ENCODE measurements at places on chromosomes 3 and 15.

GRCh38 chr15:77607894-77608261 is 24.8 kb downstream of the LINGO1 start:
- no peak for DNase-seq

- DNase-seq, result no peak
Observed at GRCh38 chr3:194805546-194805945, 119.9 kb downstream of the FAM43A start.

- DNase-seq, result no peak
Observed at GRCh38 chr15:68391121-68391520, 40.8 kb downstream of the ITGA11 start.

GRCh38 chr3:62919784-62920465 is 44.7 kb upstream of the CADPS start:
- no peak for DNase-seq

DNA sequence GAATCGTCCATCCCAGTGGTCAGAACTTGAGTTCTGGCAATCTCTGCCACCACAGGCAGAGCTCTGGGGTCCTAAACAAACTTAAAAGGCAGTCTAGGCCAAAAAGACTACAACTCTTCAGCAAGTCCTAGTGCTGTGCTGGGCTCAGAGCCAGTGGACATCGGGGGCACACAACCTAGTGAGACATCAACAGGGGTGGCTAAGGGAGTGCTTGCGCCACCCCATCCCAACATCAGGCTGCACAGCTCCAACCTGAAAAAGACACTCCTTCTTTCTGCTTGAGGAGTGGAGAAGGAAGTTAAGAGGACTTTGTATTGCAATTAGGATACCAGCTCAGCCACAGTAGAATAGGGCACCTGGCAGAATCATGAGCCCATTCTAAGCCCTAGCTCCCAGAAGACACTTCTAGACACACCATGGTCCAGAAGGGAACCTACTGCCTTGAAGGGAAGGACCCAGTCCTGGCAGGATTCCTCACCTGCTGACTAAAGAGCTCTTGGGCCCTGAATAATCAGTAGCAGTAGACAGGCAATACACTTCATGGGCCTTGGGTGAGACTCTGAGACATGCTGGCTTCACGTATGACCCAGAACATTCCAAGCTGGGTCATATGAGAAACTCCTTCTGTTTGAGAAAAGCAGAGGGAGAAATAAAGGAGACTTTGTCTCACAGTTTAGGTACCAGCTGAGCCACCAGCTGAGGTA is 72.0 kb downstream of the TFDP2 start:
- DNase-seq, result no peak

DNA sequence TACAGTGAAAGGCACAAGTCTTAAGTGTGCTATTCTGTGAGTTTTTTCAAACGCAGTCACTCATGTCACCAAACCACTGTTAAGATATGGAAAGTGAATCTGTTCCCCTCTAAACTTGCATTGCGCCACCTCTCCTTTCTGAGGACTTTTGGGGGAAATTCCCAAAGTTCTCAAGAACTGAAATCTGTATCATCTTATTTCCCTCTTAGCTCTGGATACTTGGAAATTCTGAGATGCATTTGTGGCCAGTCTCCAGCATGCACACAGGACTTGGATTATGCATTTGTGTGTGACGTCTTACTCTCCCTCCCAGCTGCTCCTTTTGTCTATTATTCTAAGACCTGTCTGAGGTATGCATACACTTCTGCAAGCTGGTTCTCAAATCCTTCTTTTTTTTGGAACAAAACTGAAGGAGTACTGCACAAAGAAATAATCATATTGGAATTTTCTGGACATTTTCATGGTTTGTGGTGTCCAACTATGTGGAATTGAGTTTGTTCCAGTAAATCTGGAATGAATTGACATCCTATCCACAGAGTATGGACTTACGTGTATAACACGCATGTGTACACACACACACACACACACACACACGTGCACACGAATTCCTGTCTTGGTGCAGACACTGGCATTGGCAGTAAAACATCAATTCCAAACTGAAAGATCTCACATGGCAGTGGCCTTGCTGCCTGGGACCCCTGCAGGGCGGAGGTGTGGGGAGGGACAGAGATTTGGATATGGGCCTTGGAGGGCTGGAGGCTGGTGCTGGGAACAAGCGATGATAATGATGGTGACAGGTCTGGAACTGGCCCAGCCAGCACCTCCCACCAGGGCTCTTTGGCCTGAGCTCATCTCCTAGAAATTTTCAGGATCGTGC is 8.2 kb upstream of the LCTL start:
- no peak for DNase-seq

- DNase-seq, result no peak
Observed at GRCh38 chr15:52505151-52505550, 23.5 kb downstream of the MYO5A start.

DNA sequence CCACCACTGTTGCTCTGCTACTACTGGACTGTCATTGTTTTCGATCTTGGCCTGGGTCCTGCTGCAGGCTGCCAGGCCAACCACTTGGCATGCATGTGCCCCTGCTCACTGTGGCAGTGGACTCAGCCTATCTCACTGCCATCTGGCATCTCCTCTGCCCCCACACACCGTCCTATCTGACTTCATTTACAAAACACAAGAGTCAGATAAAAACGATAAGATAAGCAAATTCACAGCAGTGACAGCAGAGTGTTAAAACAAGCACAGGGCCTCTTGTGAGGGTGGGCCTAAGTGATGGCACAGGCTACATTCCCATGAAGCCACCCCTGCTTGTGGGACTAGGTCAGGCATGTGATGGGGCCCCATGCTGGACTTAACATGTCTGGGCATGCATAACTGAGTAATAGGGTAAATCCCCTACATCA is 68.1 kb downstream of the CRYGS start:
- no peak for DNase-seq

GRCh38 chr3:128480278-128480677 is 12.7 kb downstream of the GATA2 start:
- DNase-seq, result no peak

GRCh38 chr3:32316319-32316718 is 75.3 kb upstream of the CMTM7 start:
- no peak for DNase-seq

GRCh38 chr3:143040261-143040879 is 39.0 kb downstream of the U2SURP start:
- DNase-seq, result no peak

DNA sequence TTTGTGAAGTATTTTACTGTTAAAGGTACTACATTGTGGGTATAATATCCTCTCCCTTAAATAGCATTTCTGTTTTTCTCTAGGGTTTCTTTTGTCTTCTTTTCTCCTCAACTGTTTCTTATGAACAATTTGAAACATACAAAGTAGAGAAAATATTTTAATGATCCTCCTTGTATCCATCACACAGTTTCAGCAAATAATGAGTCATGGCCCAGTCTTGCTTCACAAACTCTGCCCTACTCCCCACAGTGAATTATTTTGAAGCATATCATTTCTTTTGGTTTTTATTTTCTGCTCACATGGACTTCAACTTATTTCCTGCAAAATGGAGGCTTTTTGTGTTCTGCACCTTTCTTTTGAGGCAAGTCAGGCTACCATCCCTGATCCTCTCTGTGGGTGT is 6.1 kb upstream of the SCAANT1 start:
- DNase-seq, result no peak

GRCh38 chr3:118791246-118791645 is 243.4 kb downstream of the IGSF11 start:
- no peak for DNase-seq

- DNase-seq, result no peak
Observed at GRCh38 chr3:24388611-24389010, 106.0 kb downstream of the THRB start.

GRCh38 chr15:98523912-98524662 is 124.3 kb upstream of the IGF1R start:
- DNase-seq, result no peak

DNA sequence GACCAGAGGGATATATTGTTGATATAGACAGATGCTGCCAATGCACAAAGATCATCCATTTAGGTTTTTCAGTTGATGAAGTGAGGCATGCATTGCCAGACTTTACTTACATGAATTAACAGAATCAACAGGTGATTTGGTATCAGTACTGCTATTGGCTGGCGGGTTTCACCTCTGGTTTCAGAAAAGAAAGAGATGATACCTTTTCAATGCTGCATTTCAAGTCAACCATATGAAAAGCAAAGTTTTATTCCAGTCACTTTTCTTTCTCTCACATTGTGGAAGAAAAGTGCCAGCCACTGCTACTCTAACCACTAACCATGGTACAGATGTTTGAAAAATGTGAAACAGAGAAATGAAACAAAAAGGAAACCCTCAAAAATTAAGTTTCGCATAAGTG is 289.1 kb downstream of the TIGIT start:
- no peak for DNase-seq

GRCh38 chr3:21446027-21446426 is 305.0 kb downstream of the ZNF385D start:
- no peak for DNase-seq

DNA sequence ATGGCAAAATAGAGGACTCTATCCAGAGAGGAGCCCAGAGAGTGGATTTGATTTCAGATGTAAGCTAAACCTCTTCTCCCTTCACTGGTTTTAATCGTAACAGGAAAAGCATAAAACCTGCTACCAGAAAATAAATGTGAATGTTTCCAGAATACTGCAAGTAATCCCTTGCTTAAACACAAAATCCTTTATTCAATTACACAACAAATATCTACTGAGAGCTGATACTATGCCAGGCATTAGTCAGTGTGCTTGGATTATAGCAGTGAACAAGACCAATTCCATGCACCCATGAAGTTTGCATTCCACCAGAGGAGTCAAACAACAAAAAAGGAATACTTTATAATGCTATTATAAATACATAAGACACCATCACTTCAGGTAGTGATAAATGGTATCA is 15.1 kb downstream of the AVEN start:
- no peak for DNase-seq

DNA sequence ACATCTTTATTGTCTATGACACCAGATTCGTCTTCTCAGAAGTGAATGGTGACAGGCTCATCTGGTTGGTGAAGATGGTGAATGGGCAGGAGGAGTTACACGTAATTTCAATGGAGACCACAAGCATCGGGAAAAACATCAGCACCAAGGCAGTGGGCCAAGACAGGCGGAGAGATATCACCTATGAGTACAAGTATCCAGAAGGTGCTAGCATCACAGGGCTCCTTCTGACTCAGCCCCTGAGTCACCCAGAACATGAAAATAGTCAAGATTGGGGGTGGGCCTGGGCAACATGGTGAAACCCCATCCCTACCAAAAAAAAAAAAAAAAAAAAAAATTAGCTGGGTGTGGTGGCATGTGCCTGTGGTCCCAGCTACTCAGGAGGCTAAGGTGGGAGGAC is 32.6 kb downstream of the TGM4 start:
- no peak for DNase-seq

DNA sequence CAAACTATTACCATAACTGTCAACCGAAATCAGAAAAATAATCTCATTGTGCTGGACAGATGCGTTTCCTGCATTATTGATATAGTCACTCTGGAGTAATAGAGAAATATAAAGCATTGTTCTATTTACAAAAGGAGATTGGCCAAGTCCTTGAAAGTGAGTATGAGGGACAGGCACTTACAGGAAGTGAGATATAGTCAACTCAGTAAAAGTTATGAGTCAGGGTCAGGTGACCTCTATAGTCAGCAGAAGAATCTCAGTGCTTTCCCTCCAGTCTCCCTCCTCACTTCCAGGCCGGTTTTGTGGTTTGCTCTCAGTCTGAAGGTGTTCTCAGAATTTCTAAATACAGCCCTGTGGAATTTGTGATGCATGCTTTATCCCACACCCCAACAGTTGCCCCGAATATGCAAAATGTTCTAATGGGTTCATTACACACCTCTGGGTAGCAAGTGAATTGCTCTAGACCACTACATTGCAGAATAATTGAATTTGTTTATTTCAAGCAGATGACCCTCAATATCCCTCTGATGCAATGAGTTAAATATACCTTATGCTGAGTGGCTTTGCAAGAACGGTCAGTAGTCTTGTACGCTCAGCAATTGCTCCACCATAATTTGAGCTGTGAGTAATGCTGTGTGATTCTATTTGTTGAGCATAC is 787.7 kb downstream of the MCTP2 start:
- no peak for DNase-seq

DNA sequence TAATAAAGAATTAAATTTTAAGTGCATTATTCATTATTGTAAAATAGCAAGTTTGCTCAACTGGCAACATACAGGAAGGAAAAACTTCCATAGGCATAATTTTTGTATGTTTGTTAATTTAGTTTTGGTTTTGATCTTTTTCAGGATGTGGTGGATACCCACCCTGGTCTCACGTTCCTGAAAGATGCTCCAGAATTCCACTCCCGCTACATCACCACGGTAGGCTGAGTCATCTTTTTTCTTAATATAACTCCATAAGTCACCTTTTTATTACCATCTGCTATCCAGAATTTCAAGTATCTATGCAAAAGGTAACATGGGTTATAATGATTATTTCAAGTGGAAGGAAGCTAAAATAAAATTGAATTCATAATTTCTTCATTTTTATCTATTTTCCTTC is 104.8 kb downstream of the PPP2R3A start:
- DNase-seq, result no peak

GRCh38 chr3:156693166-156693565 is 18.8 kb downstream of the TIPARP start:
- DNase-seq, result no peak

- DNase-seq, result no peak
Observed at GRCh38 chr3:105533960-105534359, 167.3 kb downstream of the ALCAM start.

GRCh38 chr15:66084704-66085103 is 168.8 kb downstream of the MEGF11 start:
- no peak for DNase-seq

DNA sequence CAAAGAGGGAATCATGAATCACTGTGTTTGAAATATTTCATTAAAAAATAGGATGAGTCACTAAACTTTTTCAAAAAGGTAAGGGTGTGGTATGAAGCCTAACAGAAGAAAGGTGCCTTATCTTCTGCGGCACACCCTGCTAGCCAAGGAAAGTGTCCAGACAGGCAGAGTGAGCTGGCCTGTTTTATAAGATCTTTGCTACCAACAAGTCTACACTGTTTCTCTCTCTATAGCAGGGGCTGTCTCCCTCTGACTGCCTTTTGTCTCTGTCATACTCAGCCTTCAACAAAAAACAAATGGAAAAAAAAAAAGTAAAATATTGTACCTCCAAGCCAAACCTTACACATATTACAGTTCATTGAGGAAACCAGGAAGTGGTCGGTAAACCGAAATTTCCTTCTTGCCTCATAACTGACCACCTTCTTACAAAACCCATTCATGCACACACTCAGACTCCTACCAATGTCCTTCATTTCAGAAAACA is 9.1 kb downstream of the ZDHHC3 start:
- DNase-seq, result no peak

GRCh38 chr3:45923755-45924154 is 19.5 kb upstream of the CXCR6 start:
- DNase-seq, result no peak

DNA sequence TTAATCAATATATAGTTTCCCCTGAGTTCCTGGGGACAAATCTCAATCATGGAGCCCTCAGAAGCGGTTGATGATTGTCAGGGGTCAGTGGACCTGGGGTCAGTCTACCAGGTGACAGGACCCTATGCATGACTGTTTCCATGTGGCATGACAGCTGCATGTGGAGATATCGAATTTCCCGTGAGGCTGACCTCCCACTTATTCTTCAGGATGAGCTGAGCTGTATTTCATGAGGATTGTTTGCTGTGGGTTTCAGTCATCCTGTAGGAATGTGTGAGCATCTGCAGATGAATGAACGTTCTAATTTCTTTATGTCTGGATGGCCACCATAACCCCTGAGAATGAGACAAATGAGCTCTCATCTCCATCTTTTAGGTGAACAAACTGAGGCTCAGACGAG is 93.0 kb upstream of the HES1 start:
- DNase-seq, result no peak

GRCh38 chr3:34832865-34833508 is 806.3 kb upstream of the ARPP21 start:
- DNase-seq, result no peak

- DNase-seq, result no peak
Observed at GRCh38 chr15:58383876-58384275, 47.9 kb upstream of the LIPC start.
